ENCODE measurements at places on chromosomes 6 and 20.

- no peak for DNase-seq
Observed at GRCh38 chr20:50877232-50877743, 53.9 kb downstream of the ADNP start.

DNA sequence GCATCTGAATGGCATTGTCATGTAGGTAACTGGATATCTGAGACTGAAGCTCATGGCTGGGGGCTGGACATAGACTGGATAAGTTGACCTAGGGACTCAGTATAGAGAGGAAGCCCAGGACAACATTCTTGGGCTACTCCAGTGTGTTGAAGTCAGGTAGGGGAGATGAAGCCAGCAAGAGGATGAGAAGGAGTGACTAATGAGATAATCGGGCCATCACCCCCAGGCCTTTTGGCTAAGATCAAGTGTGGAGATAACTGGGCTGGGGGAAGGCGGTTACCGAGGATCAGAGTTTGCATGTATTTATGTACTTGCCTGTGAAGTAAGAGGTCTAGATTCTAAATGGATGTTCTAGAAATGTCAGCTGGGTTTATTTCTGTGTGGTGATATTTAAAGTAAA is 73.4 kb downstream of the ELOVL2 start:
- no peak for DNase-seq

DNA sequence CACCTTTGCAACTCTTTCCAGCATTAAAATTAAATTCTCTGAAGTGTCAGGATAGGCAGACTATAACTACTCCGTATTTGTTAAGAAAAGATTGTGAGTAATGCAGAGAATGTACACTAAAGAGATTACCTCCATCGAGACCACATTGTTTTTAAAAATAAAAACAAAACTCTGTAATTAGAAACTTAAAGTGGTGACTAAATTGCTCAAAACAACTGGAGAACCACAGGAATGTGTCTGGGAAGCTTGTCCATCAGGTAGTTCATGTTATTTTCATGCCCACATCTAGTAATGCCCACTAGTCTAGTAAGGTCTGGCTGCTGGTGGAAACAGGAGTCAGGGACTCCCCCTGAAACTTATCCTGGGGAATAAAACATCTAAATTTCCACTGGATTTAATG is 103.0 kb upstream of the FOXQ1 start:
- DNase-seq: no peak

DNA sequence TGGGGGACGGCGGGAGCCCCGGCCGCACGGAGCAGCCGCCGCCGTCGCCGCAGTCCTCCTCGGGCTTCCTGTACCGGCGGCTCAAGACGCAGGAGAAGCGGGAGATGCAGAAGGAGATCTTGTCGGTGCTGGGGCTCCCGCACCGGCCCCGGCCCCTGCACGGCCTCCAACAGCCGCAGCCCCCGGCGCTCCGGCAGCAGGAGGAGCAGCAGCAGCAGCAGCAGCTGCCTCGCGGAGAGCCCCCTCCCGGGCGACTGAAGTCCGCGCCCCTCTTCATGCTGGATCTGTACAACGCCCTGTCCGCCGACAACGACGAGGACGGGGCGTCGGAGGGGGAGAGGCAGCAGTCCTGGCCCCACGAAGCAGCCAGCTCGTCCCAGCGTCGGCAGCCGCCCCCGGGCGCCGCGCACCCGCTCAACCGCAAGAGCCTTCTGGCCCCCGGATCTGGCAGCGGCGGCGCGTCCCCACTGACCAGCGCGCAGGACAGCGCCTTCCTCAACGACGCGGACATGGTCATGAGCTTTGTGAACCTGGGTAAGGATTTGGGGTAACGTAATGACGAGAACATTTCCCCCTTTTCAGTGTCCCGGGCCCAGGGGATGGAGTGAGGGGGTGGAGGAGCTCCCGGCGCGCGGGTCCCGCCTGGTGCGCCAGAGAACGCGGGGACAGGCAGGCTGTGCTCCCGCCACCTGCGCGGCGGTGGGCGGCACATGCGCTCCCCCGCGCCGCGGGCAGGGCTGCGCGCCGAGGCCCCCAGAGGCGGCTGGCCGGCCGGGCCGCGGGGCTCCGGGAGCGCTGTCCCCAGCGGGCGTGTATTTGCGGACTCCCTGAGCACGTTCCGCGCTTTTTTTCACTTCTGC is 1.4 kb downstream of the BMP6 start:
- DNase-seq: peak; percentile 71

- DNase-seq: peak; percentile 14
Observed at GRCh38 chr6:97401533-97401932, 118.5 kb upstream of the MMS22L start.

GRCh38 chr6:99991955-99992354 is 2.1 kb downstream of the MCHR2 start:
- no peak for DNase-seq

GRCh38 chr6:95408111-95408510 is 169.2 kb upstream of the MANEA start:
- DNase-seq: no peak

- DNase-seq: no peak
Observed at GRCh38 chr6:678520-678919, 14.4 kb downstream of the EXOC2 start.

GRCh38 chr6:129679275-129679674 is 30.7 kb downstream of the ARHGAP18 start:
- DNase-seq: no peak

GRCh38 chr6:8513174-8513573 is 77.8 kb upstream of the SLC35B3 start:
- no peak for DNase-seq

GRCh38 chr6:28082939-28083338 is 2.6 kb downstream of the ZNF165 start:
- DNase-seq: no peak

- DNase-seq: no peak
Observed at GRCh38 chr6:140204154-140204553, 829.7 kb upstream of the CITED2 start.

- no peak for DNase-seq
Observed at GRCh38 chr6:155630085-155630484, 174.4 kb upstream of the NOX3 start.

DNA sequence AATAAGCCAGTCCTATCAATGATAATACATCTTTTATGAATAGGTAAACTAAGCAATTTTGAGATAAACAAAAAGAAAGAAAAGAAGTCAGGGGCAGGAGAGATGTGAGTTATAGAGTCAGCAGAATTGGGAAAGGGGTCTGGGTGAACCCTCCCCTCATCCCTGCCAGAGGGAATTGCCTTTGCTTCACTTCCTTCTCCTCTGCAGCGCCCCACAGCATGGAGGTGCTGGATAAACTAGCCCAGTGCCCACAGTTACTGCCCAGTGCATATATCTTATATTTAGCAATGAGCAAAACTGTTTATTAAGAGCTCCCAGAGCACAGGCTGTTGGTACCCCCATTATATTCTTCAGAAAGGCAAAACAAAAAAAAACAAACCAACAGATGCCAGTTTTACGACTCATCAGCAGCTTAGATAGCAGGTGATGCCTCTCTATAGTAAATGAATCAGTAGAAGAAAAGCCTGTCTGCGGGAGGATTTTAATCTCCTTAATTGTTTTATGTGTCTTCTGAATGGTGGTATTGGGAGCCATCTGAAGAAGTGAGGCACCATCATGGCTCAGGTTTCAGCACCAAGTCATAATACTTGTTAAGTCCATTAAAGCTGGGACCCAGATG is 419.2 kb downstream of the EPM2A start:
- DNase-seq: no peak

DNA sequence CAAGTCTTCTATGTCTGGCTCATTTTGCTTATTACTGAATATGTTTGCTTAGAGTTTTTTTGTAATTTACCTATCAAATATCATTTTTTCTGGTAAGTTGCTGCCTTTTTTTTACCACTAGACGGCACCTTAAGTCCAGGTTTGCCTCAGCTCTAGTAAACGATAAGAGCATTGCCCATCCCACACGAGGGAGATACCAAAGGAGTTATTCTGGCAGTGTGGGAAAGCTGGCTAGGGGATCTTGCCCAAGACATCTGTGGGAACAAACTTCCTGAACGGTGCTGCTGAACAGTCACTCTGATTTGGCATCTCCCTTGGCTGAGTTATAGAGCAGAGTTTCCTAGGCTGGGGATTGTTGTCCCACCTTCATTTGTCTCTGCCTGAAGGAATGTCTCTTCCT is 306.4 kb downstream of the COL12A1 start:
- no peak for DNase-seq

DNA sequence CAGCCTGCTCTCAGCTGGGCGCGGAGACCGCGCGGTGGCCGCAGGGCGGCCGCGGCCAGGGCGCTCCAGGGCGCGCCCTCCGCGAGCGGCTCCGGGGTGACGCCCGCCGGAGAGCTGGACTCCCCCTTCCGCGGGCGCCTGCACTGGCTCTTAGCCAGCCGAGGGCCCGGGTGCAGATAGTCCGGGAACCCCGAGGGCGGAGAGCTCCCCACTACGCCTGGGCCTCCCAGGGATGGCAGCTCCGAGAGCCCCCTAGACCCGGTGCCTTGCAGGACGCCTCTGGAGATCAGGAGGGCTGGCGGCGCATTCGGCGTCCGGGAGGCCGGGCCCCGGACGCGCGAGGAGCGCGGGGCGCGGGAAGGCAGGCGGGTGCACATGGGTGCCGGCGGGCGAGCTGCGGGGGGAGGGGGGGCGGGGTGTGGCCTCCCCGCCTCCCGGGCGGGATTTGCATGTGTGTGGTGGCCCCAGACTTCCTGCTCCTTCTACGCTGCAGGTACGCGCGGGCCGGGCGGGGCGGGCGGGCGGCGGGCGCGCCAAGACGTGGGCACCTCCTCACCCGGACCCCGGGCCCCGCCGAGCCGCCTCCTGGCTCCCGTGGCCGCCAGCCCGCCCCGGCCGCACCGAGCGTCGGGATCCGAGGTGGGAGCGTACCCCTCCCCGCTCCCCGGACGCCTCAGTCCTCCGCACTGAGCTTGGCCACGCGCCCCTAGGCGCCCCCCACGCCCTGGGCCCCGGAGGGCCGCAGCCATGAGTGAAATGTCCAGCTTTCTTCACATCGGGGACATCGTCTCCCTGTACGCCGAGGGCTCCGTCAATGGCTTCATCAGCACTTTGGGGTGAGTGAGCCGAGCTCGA is at the start of gene ITPR3:
Gene ITPR3, plus strand, starts transcription at position 467 of the 855 bp plus-strand sequence. Its CDS starts 281 bp downstream, at position 748.
- DNase-seq: no peak

DNA sequence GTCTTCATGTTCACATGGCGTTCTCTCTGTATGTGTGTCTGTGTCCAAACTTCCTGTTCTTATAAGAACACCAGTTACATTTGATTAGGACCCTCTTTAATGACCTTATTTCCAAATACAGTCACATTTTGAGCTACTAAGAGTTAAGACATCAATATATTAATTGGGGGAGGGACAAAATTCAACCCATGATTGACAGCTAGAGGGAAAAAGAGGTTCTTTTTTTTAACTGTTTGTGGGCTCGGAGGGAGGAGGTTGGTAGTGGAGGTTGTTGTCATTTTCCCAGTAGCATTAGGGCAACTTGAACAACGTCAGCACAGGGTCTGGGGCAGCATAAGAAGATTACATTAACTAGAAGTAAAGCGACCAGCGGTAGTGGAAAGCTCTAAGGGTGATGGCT is 2.3 kb upstream of the GMDS start:
- DNase-seq: no peak

- DNase-seq: peak; percentile 64
Observed at GRCh38 chr20:63246490-63247288, 7.6 kb downstream of the NKAIN4 start.

DNA sequence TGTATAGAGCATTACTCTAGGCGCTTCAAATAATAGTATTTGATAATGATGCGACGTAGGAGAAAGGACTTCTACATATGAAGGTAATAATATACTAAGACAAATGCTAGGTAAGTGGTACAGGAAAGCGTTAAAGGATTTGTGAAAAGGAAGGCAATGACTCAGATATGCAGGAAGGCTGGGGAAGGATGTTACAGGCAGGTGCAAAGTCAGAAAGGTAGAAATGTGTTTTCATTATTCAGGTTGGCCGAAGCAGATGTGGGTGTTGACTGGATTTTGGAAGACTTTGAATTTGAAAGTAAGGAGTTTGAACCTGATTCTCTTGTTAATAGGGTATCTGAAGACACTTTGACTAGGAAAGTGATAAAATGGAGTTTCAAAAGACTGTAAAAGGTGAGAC is 51.0 kb downstream of the STK4 start:
- no peak for DNase-seq

DNA sequence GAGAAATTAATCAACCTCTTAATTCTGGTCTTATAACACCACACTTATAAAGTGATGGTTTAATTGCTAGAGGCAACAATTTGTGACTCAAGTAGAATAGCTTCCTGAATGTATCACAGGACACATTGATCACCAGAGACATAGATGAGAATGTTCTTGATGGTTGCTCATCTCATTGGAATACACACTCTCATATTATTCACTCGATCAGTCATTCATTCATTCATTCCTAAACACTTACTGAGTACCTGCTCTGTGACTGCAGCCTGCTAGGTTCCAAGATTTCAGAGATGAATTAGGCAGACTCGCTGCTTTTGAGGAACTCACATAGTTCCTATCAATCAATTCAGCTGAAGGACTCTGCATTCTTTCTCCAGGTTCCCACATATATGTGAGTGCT is 365.1 kb upstream of the SOX4 start:
- no peak for DNase-seq

- no peak for DNase-seq
Observed at GRCh38 chr6:23532227-23532626, 593.8 kb upstream of the NRSN1 start.

- no peak for DNase-seq
Observed at GRCh38 chr20:8796088-8796660, 272.7 kb upstream of the PLCB4 start.

DNA sequence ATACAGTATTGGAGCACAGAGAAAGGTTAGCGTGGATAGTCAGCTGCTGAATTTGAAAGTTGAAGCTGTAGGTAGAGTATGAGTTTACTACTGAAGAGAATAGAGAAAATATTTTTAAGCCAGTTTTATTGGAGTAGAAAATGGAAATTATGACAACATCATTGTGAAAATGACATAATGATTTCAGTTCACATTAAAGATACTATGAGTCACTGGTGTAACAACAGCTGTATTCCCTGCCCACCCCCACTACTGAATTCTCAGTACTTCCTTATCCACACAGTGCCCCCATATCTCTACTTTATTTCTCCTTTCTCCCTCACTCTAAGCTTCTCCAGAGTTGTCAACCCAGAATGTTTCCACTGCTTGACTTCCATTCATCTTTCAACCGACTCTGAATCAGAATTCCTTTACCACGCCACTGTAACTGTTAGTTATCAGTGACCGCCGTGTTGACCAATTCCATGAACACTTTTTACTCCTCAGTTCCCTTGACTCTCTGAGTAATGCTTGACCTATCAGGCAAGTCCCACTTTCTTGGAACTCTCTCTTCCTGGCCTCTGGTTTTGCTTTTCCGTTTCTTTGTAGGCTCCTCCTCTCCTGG is 139.6 kb downstream of the AIG1 start:
- DNase-seq: no peak

- DNase-seq: no peak
Observed at GRCh38 chr20:32960849-32961731, 43.1 kb downstream of the SUN5 start.
